ENCODE measurements at places on chromosomes 3 and 15. TPM values are rescaled to one million over a fixed set of nuclear protein-coding genes. Genes with fewer than 3 reads are reported as not detected.
A peak's percentile ranks its signal among the peaks of the same experiment; 100 is the strongest.

DNA sequence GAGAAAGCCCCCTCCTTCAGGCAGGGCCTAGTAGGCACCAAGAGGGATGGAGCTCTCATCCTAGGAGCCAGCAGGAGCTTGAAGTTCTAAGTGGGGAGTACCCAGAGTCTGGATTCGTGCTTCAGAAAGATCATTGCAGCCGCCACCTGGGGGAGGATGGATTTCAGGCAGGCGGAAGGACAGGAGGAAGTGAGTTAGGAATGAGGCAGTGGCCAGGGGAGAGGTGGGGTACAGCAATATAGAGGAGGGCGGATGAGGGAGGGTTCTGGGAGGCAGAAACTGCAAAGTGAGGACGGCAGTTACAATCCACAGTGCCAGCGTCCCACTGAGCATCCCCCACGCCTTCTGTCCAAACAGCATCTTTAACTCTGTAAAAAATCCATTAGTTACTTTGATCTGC is 65.2 kb upstream of the LINGO1 start:
- DNase-seq, result no peak

- DNase-seq, result no peak
Observed at GRCh38 chr3:183988216-183988790, 29.4 kb downstream of the ABCC5 start.

- no peak for DNase-seq
Observed at GRCh38 chr3:23342343-23342742, 139.2 kb downstream of the UBE2E2 start.

DNA sequence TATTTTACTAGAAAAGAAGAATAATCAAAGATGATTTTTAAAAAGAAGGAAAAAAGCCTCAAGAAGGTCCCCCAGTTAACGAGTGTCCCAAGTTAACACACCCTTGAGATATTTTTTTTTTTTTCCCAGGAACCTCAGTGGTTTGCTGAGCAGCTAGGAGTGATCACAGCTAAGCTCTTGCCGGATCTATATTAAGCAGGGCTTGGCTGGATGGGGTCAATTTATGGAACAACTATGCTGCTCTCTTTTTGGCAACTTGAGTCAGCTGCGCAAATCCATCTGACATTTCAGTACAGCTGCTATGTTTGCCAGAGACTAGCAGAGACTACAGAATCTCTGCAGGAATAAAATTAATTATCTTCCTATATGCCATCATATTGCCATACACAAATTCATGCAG is at the start of gene LMOD3:
LMOD3 (minus strand) TSS at position 193 of the 400 bp plus-strand sequence. CDS start 209 bp downstream, outside the sequence.
- no peak for DNase-seq

DNA sequence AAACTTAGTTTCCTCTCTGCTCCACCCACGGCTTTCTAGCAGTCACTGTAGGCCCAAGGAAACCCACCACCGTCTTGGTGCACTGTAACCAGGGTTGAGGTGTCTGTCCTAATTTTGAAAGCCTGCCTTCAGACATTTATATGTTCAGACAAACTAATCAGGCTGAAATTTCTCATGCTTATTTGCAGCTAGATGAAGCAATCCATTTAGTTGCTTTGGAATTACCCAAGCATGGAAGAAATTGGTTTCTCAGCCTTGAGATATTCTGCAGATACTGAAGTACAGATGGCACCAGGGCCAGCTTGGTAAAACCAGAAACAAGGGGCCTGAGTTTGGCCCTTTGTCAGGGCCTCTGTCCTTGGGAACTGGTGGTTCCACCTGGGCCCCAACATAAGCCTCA is 105.4 kb downstream of the CACNA1D start:
- no peak for DNase-seq

GRCh38 chr15:68794863-68795262 is 25.8 kb downstream of the ANP32A start:
- DNase-seq, result no peak

GRCh38 chr3:192219926-192220325 is 507.4 kb downstream of the FGF12 start:
- DNase-seq, result no peak

DNA sequence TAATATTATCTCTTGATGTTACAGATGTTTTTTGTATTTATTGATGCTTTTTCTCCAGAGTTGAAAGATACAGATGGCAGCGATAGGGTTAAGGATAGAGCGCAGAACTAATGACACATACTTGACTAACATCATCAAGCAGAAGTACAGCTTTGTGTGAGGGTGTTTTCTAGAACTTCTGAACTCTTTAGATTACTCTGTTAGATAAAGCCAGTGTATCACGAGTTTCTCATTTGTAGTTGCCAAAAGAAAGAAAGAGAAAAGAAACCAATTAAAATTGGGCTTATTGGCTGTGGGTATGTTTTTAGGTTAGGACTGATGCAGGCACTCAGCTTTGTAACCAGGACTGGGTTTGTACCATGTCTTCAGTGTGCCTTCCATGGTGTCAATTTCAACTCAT is 6.6 kb upstream of the GPR171 start:
- no peak for DNase-seq

DNA sequence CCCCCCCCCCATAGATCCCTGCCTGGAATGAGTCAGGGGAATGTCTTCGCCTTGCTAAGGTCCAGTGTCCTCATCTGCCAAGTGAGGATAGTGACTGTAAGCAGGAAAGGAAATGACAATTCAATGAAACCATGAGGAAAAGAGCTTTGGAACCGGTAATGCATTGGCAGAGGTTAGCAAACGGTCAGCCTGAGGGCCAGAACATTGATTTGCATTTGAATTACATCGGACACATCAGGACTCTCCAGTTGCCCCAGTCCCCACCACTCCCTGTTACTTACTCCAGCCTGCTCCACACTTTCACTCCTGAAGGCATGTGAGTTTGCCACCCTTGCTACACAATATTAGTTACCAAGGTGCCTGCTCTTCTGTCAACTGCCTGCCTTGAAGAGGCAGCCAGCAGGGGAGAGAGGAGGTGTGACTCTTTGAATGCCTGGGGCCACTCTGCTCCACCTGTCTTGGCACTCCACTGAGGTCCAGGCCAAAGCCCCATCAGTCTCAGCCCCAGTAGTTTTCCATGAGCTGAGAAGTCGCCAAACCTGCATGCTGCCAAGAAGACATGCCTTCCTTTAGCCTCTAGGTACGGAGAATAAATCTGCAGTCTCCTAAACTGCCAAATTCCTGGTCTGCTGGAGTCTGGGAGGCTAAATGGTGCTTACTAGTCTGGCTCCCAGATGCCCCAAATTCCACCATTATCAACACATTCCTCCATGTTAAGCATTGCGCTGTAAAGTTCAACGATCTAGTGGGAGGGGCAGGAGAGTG is 191.7 kb upstream of the TLE3 start:
- DNase-seq, result no peak

GRCh38 chr3:141372656-141373055 is 4.4 kb downstream of the ZBTB38 start:
- DNase-seq, result no peak

- DNase-seq, result no peak
Observed at GRCh38 chr3:138394686-138395085, 39.7 kb upstream of the ESYT3 start.

GRCh38 chr3:55197021-55197420 is 269.2 kb upstream of the LRTM1 start:
- DNase-seq, result no peak

GRCh38 chr3:12299026-12299425 is 10.2 kb downstream of the PPARG start:
- no peak for DNase-seq

DNA sequence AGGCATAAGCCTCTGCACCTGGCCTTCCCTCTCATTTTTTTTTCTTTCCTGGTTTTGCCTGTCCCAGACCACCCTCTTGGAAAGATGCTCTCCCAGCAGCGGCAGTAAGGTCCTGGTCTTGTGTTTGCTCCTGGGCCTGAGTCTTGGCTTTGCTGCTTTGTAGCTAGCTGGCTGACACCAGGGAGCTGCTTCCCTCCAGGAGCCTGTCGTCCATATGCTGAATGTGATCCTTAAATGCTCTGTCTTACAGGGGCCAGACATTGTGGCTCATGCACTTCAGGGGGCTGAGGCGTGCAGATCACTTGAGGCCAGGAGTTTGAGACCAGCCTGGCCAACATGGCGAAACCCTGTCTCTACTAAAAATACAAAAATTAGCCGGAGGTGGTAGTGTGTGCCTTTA is 17.2 kb downstream of the FLNB start:
- no peak for DNase-seq

DNA sequence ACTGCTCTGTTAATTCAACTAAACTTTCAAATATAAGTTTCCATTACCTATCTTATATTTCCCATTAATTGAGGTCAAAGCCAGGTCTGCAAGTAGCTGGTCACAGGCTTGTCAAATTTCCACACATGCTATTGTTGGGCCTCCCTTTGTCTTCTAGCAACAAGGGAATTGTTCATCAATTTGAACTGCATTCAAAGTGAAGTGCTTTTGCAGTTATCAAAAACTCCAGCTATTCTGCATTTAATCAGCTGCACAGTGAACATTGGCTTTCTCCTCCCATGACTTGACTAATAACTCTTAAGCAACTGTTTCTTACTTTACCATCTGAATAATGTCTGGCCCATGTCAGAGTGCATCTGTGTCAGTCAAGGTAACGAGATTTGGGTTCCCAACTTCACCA is 198.4 kb downstream of the KCNH8 start:
- DNase-seq, result no peak

DNA sequence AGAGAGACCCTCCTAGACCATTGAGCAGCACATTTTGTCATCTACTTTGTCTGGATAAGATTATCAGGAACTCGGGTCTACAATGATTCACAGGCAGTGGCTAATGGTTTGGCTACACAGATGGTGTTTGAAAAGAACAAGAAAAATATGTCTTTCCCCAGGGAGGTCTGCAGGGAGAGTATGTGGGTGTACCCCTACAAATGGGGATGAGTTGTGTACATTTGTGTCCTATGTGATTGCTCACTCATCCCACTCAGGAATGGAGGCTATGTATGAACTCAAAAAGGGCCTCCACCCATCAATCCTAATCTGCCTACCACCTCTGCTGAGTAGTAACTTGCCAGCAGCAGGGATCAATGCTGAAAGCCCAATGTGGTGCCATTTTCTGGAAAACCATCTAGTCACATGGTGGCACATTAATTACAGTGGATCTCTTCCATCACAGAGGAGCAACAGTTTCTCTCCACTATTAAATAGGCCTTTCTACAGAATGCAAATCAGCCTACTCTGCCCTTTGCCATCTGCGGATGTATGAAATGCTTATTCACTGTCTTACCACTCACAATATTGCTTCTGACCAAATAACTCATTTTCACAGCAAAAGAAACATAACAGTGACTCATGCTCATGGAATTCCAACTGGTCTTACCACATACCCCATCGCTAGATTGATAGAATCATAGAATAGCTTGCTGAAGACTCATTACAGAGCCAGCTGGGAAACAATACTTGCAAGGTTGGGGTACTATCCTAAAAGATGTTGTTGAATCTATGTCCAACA is 48.3 kb upstream of the TRIM42 start:
- no peak for DNase-seq

DNA sequence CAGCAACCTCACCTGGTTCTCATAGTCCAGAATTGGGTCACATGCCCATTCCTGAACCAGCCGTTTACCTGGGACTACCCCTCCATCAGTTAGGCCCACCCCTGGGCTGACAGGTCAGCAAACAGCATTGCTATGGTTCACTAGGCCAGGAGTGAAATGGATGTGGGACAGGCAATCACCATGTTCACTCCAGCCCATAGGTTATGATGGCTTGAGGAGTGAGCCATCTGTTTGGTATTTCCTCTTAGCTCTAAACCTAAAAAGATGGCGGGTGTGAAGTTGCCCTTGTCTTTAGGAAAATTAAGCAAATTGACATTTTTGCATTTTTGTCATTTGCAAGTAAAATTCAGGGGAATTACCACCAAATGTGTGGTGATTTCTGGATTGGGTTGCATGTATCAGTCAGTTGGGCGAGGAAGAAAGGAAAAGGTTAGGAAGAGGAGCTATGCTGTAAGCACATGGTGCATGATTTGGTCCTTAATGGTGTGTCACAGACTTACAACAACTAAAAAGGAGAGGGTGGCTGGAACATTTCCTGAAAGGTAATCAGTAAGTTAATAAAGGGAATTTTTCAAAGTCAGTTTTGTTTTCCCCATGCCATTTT is 17.2 kb downstream of the NXPE3 start:
- no peak for DNase-seq

- peak; percentile 43 for DNase-seq
Observed at GRCh38 chr15:34241376-34242330, 16.8 kb downstream of the EMC4 start.

- no peak for DNase-seq
Observed at GRCh38 chr15:55601374-55601773, 13.2 kb upstream of the PYGO1 start.

DNA sequence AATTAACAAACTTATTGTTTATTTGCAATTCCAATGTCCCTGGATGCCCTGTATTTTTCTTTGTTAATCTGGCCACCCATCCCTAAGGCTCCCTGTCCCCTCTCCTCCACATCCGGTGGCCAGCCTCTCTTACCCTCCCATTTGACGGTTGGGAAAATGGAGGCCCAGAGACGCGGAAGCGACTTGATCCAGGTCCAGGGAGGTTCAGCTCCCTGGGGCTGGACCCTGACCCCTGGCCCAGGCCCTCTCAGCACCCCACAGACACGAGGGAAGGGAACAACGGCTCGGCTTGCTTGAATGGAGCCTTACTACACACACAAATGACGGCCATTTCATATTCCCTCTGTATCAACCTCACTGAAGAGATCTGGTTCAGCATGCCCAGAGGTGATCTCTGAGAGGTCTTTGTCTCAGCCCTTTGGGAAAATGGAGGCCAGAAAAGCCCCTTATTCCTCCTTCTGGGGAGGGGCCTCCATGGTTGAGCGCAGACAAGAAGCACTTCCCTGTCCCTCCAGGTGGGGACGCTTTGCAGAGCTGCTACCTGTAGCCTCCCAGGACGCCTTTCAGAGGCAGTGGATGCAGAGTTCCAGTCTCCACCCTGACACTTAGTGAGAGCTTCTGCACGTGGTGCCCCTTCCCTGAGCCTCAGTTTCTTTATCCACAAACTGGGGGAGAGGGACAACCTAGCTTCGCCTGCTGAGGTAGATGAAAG is 82.1 kb downstream of the ATP2B2 start:
- no peak for DNase-seq

GRCh38 chr3:120450600-120451271 is at the start of gene FSTL1:
TSS of gene FSTL1 (minus strand) at chr3:120450992. CDS start at chr3:120450746, 246 bp downstream.
- no peak for DNase-seq

GRCh38 chr15:66985653-66986052 is 79.7 kb upstream of the SMAD3 start:
- DNase-seq, result no peak

GRCh38 chr15:99074446-99074845 is 30.4 kb upstream of the SYNM start:
- no peak for DNase-seq

DNA sequence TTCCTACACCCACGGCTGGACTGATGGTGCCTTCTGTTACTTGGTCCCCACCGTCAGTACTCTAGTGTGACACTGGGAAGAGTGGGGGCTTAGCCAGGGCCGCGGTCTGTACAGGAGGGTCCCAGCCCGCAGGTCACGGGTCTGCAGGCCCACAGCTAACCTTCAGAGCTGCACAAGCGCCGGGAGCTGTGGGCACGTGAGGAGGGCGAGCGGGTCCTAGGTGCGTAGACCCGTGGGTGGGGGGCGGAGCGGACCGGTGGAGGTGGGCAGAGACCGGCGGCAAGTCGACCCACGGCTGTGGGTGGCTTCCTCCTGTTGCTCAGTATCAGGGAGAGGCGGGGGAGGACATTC is 1.2 kb downstream of the TNFAIP8L3 start:
- no peak for DNase-seq

GRCh38 chr15:72124218-72124617 is 6.0 kb downstream of the SENP8 start:
- no peak for DNase-seq

FBLN2 gene
- total RNA-seq, result 8.3 TPM

GRK7 gene
- not detected for total RNA-seq

CPB1 gene
- under 0.01 TPM for total RNA-seq

GPR176 gene
- 0.27 TPM for total RNA-seq

CILP gene
- total RNA-seq, result 1.1 TPM

TFRC gene
- total RNA-seq, result 141 TPM

SLC38A3 gene
- under 0.01 TPM for total RNA-seq

GMNC gene
- total RNA-seq, result not detected

SEMA6D gene
- under 0.01 TPM for total RNA-seq
